ENCODE measurements at places on chromosomes 6 and 20.

- DNase-seq: no peak
Measured at GRCh38 chr6:47160702-47161101, 118.6 kb upstream of the ADGRF1 start.

- DNase-seq: no peak
Measured at GRCh38 chr6:148739822-148740128, 7.1 kb upstream of the UST start.

GRCh38 chr20:61346996-61347395, 94.9 kb downstream of the CDH4 start:
- no peak for DNase-seq

- DNase-seq: no peak
Measured at GRCh38 chr20:39268981-39269461, 306.9 kb downstream of the DHX35 start.

DNA sequence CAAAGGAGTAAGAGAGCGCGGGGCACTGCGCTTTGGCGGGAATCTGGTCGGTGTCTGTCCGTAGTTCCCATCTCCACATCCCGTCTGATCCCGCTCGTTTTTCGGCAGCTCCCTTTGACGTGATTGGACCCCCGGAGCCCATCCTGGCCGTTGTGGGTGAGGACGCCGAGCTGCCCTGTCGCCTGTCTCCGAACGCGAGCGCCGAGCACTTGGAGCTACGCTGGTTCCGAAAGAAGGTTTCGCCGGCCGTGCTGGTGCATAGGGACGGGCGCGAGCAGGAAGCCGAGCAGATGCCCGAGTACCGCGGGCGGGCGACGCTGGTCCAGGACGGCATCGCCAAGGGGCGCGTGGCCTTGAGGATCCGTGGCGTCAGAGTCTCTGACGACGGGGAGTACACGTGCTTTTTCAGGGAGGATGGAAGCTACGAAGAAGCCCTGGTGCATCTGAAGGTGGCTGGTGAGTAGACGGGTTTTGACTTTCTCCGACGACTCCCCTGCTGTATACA, 1.4 kb downstream of the BTN1A1 start:
- DNase-seq: peak; percentile 27

DNA sequence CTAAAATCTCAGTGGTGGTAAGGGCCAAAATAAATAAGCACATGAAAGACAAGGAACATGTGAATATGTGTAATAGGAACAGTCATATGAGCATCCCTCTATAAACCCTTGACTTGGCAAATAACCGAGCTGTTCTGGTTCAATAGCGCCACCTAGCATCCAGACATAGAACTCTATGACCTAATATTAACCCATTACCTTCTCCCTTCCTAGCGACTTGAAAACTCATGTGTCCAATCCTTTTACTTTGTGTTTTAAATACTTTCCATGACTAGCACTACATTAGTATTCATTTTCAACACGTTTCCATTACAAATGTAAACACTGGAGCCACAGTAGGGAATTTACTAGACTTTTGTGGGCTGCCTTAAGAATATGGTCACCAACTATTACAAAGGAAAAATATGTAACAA, 279.7 kb downstream of the UST start:
- no peak for DNase-seq

GRCh38 chr6:7489376-7489775, 52.1 kb upstream of the DSP start:
- no peak for DNase-seq

All from activated CD4-positive, alpha-beta T cell treated with anti-CD3 and anti-CD28 coated beads, Interleukin-2, amount 50 U/mL, for 4 hours (primary cell).